ENCODE measurements at places on chromosomes 1 and 21.

DNA sequence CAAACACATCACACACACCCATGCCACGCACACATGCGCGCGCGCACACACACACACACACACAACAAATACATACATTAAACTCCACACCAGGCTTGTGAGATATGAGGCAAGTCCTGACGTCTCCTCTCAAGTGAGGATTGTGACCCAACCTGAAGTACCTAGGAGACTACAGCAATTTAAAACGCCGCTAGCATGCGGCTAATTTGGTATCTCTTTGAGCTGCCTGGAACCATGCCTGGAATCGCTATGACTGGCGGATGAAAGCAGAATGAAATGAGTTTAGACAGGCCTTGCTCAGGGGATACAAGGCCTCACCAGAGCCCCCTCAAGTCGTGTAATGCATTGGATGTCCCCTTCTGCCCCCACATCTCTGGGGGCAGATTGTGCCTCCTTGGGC, 1.6 kb upstream of the RAB7B start:
- DNase-seq = no peak

DNA sequence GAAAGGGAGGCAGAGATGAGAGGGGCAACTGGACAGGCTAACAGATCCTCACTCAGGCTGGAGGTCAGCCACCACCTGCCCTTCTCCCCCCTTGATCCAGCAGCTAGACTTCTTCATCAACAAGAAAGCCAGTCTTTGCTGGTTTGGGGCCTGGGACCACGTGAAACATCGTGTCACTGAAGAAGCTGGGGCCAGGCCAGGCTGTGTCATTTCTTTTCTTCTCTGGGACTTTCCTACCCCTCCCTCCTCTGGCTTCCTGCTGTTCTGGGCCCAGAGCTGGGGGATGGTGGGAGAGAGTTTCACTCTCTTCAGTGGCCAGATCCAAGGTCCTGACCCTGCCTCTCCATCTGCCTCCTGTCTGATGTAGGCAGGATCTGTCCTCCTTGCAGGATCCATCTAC, 18.1 kb upstream of the SLC26A9 start:
- DNase-seq = no peak

GRCh38 chr21:37645848-37646247, 270.4 kb downstream of the KCNJ6 start:
- no peak for DNase-seq

- DNase-seq = no peak
Observed at GRCh38 chr1:232110281-232111090, 483.9 kb downstream of the DISC1 start.

DNA sequence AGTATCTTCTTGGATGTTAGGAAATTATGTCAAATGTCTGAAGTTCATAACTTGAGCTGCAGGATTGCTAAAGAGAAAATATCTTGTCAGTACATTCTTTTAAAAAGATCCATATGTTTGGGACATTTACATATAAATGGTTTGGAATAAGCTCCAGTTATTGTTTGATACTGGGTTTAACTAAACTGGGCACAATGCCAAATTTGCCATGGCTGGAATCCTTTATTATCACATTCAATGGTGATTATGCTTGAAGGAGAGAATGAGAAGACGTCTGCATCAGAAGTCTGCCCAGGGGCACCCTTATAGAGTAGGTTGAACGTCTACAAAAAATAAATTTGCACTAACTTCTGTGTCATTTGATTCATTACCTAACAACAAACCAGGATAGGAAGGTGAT, 652.5 kb downstream of the AMY1C start:
- no peak for DNase-seq

- DNase-seq = no peak
Observed at GRCh38 chr1:95308276-95309030, 74.4 kb downstream of the RWDD3 start.

DNA sequence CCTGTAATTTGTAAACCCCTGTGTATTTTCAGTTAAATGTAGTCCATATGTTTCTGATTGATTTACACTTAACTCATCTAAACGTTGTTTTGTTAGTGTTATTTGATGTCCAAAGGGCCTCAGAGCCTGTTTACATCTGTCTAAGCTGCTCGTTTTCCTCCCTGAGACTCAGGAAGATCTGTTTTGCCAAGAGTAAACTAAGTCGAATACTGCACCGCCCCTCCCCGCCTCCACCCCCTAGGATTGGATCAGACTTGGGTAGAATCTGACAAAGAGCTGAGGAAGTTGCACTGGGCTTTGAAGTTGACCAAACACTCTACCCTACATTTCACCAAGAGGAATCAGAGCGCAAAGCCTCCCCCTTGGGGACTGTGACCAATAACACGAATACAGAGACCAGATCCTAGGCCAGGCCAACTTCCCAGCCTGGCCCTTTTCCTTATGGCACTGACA, 206.9 kb upstream of the LMO4 start:
- no peak for DNase-seq

DNA sequence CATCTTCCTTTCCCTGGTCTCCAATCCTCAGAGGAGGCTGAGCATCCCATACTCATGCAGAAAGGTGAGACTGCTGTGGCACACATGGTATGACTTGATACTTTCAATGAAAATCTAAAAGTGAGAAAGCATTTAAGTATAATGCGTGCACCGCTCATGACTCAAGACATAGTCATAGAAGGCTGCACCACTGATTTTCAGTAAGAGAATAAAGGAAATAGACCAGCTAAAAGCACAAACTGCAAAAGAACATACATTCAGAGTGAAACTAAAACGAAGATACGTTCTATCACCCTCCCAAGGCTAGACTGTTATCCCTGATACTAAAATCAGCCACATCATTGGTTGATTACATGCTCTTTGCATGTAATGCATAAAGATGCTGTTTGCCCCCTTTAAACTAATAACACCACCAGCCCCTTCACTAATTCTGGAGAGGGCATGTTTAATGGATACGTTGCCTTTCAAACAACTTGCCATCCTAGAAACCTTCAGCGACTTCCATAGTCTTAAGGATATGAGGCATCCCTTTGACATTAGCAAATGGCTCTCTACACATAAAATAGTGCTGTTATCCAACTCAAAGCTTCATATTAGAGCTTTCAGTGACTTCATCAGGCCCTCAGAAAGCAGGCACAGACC, 2.1 kb downstream of the PLD5 start:
- DNase-seq = no peak

GRCh38 chr1:100578201-100578600, 40.3 kb downstream of the GPR88 start:
- DNase-seq = no peak

DNA sequence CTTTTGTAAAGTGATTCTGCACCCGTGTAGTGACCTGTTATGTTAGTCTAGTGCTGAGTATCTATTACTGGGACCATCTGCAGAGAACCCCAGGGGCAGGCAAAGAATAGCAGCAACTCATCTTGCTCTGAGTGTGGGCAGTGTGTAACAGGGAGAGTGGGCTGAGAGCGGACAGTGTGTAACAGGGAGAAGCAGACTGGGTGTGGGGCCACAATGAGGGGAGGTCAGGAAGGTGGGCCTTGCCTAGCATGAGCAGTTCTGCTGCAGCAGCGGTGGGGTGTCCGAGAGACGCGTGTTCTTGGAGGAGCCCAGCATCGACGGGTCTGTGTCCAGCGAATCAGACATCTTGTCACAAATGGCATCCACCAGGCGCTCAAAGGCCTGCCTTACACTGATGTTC, 41.2 kb upstream of the NRDC start:
- DNase-seq = no peak
